ENCODE measurements at places on chromosomes 3 and 15.

DNA sequence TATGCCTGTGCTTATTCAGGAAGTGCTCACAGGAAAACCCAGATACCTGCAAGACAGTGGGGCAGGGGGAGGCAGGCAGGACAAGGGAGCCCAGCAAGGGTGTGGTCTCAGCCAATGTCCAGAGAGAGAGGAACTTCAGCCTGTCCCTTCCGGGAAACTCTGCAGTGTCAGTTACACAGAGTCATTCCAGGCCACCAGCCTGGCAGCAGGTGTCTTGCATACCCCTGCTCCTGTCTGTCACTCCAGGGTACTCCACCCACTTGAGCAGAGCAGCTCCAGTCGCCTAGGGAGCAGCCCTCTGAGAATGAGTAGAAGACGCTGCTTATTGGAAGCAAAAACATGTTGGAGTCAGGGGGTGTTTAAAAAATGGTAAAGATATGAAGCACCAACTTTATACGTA lies 431.2 kb upstream of the RGMA start:
- peak; percentile 78 for DNase-seq

DNA sequence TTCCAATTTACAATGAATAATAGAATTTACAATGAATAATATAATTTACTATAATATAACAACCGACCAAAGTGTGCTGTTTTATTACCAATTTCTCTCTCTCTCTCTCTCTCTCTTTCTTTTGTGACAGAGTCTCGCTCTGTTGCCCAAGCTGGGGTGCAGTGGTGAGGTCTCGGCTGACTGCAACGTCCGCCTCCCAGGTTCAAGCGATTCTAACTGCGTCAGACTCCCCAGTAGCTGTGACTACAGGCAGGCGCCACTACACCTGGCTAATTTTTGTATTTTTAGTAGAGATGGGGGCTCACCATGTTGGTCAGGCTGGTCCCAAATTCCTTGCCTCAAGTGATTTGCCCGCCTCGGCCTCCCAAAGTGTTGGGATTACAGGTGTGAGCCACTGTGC lies 17.0 kb upstream of the CCNL1 start:
- no peak for DNase-seq

- DNase-seq: no peak
Measured at GRCh38 chr3:194526164-194526563, 39.4 kb upstream of the ATP13A3 start.

- no peak for DNase-seq
Measured at GRCh38 chr3:171005648-171006047, 20.9 kb downstream of the SLC2A2 start.

DNA sequence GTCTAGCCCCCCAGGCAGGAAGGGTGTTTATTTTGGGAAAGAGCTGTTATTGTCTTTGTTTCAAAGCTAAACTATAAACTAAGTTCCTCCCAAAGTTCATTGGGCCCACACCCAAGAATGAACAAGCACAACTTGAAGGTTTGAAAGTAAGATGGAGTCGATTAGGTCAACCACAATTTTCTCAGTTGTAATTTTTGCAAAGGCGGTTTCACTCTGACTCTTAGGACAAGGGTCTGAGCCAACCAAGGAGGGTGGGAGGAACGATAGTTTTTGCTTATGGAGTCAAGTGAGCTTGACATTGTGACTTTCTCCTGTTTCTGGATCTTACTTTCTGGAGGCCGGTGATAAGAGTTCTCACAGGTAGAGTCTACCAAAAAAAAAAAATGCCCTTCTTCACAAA lies 5.8 kb upstream of the ZNF770 start:
- no peak for DNase-seq

GRCh38 chr3:73576999-73577461 lies 47.7 kb downstream of the PDZRN3 start:
- DNase-seq: no peak

GRCh38 chr3:71124048-71124447 lies 459.5 kb downstream of the FOXP1 start:
- DNase-seq: no peak

- no peak for DNase-seq
Measured at GRCh38 chr3:53229171-53229570, 26.7 kb downstream of the TKT start.

DNA sequence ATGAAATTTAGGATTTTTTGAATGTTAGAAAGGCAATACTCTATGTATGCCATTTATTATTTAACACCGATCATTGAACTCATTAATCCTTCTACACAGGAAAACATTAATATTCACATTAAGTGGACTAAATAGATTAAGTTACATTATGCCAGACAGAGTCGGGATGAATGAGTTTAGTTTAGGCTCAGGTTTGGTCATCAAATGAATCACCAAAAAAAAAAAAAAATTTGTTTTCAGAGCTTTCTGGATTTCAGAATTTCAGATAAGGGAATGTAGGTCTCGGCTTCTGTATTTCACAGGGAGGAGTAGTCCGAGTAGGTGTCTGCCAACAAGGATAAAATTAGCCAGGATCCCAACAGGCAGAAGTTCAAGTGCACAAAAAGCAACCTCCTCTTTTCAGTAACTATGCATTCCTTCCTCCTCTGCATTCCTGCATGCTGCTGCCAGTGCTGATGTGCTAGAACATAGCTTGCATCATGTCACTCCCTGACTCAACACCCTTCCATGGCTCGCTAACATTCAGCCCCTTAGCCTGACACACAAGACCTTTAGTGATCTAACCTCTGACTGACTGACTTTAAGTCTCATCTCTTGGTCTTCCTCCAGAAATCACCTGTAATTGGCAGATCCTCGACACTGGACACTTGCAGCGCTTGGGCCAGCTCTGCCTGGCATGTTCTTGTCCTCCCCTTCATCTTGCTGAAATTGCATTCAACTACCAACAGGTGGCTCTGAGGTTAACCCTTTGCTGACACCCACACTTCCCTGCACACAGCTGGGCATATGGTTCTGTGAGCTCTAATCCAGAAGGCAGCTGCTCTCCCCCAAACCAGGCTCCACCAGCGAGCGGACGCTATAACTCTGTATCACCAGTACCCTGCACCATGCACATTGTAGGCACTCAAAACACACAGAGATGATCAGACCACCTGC lies 145.4 kb upstream of the PROK2 start:
- DNase-seq: peak; percentile 82

- no peak for DNase-seq
Measured at GRCh38 chr15:37077623-37078351, 22.6 kb downstream of the MEIS2 start.

GRCh38 chr3:60772584-60772983 lies 478.7 kb downstream of the FHIT start:
- DNase-seq: peak; percentile 80

DNA sequence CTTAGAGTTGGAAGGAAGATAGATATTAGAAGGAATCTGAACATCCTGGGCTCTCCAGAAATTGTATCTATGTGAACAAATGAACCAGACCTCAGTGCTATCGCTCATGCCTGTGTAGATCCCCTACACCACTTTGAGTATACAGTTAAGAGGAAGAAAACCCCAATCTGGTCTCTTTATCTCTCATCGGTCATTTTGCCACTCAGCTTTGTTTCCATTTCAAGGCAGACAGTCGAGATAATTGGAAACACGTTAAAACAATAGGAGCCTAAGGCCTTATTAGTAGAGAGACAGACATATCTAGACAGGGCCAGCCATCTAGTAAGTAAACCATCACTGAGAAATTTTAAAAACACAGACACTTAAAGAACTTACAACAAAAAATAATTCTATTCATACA lies 101.6 kb downstream of the MYLK start:
- no peak for DNase-seq

DNA sequence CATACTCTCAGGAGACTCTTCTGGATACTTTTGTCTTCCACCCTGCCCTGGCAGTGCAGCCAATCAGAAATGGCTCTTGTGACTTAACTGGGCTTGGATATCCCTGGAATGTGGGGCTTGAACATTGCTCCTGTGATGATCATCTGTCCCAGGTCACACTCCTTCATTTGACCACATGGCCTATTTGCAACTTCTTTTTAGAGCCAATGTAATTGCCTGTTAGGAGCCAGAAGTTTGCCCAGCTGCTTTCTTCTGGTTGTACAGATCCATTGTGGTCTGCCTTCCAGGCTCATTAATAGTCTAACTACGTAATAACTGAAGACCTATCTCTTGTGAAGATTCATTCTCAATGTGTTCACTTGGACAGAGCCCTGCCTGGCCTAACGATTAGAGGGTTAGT lies 29.8 kb downstream of the QTRT2 start:
- no peak for DNase-seq

DNA sequence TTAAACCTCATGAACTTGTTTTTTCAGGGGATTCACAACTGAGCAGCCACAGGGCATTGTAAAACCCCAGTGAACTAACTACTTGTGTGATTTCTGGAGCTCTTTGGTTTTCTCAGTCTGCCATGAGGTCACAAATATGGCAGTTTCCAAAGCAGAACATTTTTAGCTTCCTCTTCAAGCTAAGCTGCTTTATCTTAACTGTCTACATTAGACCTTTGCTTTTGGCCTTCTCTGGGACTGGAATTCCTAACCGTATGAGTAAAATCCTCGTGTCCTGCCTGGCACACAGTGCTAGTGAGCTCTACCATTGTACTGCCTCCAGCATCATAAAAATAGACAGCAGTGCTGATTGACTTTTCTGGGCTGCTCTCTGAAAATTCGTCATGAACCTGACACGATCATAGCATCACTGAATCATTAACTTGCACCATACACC lies 22.1 kb downstream of the CDIN1 start:
- DNase-seq: no peak

GRCh38 chr3:100317912-100318311 lies 16.6 kb upstream of the NIT2 start:
- no peak for DNase-seq

GRCh38 chr3:37729119-37729518 lies 132.6 kb upstream of the CTDSPL start:
- DNase-seq: no peak

DNA sequence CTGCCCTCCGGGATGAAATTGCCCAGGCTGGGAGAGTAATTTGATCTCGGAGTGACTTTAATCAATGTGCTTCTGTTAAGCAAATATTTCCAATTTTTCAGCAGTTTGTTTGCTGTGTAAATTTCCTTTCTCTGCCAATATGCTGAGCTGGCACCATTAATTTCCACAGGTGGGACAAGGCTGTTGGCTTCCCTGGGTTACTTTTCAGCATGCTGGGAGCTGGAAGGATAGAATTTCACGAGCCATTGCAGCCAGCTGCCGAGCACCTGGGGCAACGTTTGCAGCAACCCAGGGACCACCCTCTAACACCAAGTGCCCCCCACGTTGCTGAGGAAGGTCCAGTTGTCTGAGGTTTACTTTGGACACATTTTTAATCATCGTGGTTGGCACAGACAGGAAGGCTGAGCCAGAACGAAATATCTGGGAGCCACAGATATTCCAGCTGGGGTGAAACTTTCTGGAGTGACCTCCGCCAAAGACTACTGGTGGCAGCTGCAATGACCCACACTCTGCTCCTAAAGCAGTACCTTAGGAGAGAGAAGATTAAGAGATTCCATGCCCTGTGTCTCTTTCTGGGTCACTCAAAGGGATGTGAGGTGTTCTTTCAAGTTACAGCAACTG lies 293.3 kb upstream of the RGMA start:
- no peak for DNase-seq
